ENCODE measurements at places on chromosomes 6 and 20. TPM values are rescaled to one million over a fixed set of nuclear protein-coding genes. Genes with fewer than 3 reads are reported as not detected.

DNA sequence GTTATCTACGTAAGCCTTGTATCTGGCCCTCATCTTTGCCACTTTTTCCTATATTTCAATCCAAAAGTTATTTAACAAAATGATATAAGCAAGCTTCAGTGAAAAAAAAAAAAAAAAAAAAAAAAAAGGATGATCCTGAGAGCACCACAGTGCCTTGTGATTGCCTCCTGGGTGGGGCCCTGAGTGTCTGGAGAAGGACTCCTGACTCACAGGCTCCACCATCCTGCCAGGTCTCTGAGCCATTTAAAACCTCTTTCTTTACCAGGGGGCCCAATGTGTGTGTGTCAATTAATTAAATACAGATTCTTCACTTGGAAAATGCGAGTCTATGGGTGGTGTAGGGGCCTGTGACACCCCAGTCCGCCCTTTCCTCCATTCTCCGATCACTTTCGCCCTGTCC is 105.2 kb downstream of the SMOC2 start:
- no peaks in the 10 kb centered on the region for H3K27me3 ChIP-seq
- no peak for DNase-seq

GRCh38 chr6:129890701-129891100 is 29.6 kb upstream of the TMEM244 start:
- H3K27me3 ChIP-seq: no peaks in the 10 kb centered on the region
- no peak overlapping the region for H3K4me3 ChIP-seq
- DNase-seq: no peak
- H3K4me1 ChIP-seq: no peaks in the 10 kb centered on the region

- DNase-seq: no peak
- no peak overlapping the region for H3K27ac ChIP-seq
- H3K27me3 ChIP-seq: no peaks in the 10 kb centered on the region
- H3K4me1 ChIP-seq: peaks cover 10% of the 10 kb centered on the region
- no peaks in the 10 kb centered on the region for H3K36me3 ChIP-seq
Observed at GRCh38 chr20:32681175-32682084, 7.7 kb upstream of the C20orf203 start.

PPP1R16B gene
- total RNA-seq: 3.7 TPM
